CD8-positive, alpha-beta memory T cell (primary cell): ENCODE measurements at places on chromosomes 1 and 21. TPM values are rescaled to one million over a fixed set of nuclear protein-coding genes. Genes with fewer than 3 reads are reported as not detected.
A peak's percentile ranks its signal among the peaks of the same experiment; 100 is the strongest.

Gene CD48
- 250 TPM for polyA plus RNA-seq

GRCh38 chr21:41565550-41565949, 57.6 kb upstream of the TMPRSS2 start:
- H3K4me3 ChIP-seq, result no peak overlapping the region

DNA sequence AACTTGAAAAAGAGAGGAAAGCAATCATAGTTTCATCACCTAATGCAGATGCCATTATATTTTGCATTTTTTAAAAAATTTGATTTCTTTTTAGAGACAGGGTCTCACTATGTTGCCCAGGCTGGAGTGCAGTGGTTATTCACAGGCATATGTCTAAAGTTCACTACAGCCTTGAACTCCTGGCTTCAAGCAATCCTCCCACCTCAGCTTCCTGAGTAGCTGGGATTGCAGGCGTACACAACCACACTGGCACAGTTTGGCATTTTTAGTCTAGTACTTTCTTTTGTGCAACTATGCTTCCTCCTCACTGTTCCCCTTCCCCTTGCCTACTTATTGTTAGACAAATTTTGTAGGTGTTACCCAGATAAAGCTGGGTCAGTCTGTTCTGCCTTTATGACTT, 18.0 kb downstream of the RHOU start:
- H3K4me1 ChIP-seq, result no peaks in the 10 kb centered on the region
- H3K36me3 ChIP-seq, result no peaks in the 10 kb centered on the region
- H3K4me3 ChIP-seq, result no peak overlapping the region

DNA sequence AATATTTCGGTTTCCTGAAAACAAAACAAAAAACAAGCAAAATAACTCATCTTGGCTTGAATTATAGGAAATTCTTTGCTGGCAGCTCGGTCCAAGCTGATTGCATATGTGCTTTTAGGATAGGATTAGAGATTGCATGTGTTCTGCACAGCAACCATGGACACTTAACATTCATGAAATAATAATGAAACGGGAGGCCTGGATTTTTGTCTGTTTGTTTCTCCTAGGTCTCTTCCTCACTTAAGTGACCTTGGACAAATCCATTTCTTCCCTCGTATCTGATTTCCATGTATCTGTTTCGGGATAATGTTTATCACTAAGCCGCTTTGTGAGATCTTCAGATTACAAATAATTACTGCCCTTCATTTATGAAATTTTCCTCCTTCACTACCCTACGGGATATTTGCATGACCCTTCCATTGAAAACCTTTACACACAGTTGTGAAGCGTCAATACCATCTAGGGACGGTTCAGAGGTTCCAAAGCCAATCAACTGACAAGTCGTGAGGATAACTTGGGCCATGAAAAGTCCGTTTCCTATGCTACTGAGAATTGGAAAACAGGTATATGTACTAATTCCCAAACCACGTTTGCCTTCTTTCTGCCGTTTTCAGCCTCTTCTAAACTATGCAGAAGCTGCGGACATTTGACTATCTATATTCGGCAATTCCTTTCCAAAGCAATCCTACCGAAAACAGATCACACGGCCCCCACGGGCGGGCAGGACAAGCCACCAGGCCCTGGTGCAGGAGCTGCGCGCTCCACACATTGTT, 1.3 kb upstream of the H3-3A start:
- peak overlapping the region; percentile 66 for H3K27ac ChIP-seq
- peaks cover 14% of the 10 kb centered on the region for H3K36me3 ChIP-seq
- no peaks in the 10 kb centered on the region for H3K27me3 ChIP-seq
- peaks cover 33% of the 10 kb centered on the region for H3K4me1 ChIP-seq
- no peak for DNase-seq
- H3K4me3 ChIP-seq, result peak overlapping the region; percentile 42
